NCI-H1930 (cell line): ENCODE measurements at places on chromosomes 2 and 18.

- no peak for DNase-seq
Observed at GRCh38 chr2:42053482-42053790, 5.6 kb downstream of the PKDCC start.

- DNase-seq: no peak
Observed at GRCh38 chr18:67232991-67233390, 283.5 kb downstream of the DSEL start.

DNA sequence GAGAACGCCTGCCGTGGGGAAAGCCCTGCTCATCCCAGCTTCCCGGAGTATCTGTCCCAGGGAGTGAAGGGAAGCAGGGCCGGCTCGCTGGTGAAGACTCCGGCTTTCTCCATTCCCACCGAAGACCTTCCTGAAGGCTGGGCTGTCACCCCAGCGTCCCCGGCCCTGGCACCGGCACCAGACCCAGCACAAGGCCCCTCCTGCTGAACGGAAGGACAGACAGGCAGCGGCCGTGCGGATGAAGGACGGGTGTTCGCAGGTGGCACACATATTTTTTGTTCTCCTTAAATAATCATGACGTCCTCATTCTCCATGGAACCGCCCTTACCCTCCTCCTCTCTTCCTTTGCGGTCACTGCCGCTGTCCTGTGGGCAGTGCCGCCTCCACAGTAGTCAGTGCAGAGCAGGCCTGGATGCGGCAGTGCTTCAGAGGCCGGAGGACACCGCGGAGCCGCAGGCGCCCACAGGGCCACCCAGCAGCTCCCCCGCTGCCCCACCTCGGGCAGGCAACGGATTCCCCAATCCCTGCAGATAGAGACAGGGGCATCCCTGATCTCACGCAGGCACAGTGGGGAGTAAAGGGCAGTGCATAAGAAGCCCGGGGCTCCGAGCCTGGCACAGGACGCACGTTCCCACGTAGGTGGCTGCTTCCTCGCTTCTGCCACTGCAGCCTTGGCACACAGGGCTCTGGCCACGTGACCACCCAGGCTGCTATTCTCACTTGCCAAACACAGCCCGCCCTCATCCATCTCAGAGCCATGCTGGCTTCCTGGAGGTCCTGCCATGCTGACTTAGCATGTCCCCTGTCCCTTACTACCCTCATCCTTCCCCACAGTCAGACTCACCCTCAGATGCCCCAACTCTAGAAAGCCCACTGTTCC is 229.7 kb downstream of the EIPR1 start:
- DNase-seq: no peak

DNA sequence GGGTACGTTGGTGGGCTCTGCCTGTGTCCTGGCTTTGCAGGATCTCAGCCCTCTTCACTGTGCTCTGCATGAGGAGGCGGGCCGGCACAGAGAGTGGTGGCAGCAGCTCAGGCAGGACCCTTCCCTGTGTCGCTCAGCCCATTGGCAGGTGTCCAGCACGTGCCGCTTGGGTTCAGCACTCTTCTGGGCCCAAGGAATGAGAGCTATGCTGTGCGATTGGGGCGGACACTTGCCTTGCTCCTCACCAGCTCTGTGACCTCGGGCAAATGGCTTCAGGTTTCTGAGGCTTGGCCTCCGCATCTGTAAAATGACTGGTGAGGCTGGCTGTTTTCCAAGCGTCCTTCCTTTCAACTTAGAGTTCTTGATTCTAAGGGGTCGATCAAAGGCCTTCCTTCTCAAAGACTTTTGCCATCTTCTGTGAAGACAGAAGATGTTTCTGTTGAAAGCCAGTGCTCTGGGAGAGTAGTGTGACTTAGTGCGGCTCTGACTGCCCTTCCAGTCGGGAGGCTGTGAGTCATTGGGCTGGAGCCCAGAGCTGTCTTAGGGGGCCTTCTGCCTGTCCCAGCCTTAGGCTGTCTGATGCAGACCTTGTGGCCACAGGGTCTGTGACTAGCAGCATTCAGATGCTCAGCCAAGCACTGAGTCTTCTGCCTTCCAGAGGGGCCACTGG is 35.6 kb downstream of the GLI2 start:
- no peak for DNase-seq

GRCh38 chr2:240032406-240033329 is 2.4 kb upstream of the OR6B2 start:
- DNase-seq: no peak

DNA sequence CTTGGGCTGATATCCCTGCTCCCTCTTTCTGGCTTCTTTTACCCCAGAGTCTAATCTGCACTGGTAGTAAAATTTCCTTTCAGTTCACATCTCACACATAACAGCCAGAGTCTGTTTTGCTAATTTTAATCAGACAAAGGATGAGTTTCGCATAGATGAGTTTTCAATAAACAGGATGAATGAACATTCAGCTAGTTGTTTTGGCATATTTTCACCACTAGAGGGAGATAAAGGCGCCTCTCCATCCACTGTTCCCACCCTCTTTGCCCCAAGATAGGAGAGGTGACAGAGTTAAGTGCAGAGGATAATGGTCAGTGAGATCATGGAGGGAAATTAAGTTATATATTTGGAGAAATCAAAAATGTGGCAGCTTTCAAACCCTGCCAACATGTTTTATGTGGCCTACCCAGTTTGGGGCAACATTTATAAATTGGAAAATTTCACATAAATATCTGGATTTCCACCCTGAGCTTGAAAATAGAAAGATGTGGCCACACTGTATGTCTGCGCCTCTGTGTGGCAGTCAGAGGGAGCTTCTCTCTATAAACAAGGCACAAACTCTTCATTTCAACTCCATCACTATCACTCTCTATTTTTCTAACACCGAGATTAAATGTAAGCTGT is 48.5 kb upstream of the DTNA start:
- DNase-seq: peak; percentile 18
